Skin of body (tissue), 3 donors: ENCODE measurements at places on chromosomes 12 and 14. TPM values are rescaled to one million over a fixed set of nuclear protein-coding genes. Genes with fewer than 3 reads are reported as not detected.

OR4N2 gene
- not detected for total RNA-seq

KRT82 gene
- 15.8 TPM for total RNA-seq

LMBR1L gene
- 39.7 TPM for total RNA-seq

KCNA5 gene
- total RNA-seq, result 1.7 TPM

- no peak for DNase-seq
These were observed 697 bp downstream of the ATP6V0A2 start for GRCh38 chr12:123712780-123713319.

GRCh38 chr14:69693801-69694729 lies 72.9 kb upstream of the SRSF5 start:
- no peak for DNase-seq

- DNase-seq, result no peak
These were observed 35.4 kb upstream of the TMEM179 start for GRCh38 chr14:104639885-104640548.

GRCh38 chr14:64421166-64421565 lies 33.0 kb downstream of the MTHFD1 start:
- no peak for DNase-seq

- no peak for DNase-seq
These were observed 53.0 kb downstream of the IFNG-AS1 start for GRCh38 chr12:68042212-68042699.

GRCh38 chr12:26231921-26232320 lies 36.5 kb downstream of the SSPN start:
- peak; percentile 42 for DNase-seq

DNA sequence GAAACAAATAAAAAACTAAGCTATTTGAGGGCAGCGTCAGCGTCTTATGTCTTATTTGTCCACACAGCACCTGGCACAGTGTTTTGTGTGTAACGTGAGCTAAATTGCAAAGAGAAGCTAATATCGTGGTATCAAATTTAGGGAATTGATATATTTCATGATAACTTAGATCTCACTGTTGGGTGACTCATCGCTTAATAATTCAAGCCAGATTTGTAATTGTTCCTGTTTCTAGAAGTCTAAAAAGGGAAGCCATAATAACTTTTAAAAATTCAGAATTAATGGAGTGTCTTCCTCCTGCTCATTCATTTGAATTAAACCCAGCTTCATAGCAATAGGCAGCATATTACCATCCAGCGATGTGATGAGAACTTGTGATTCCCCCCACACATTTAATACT lies 214.7 kb downstream of the PDZRN4 start:
- DNase-seq, result no peak

DNA sequence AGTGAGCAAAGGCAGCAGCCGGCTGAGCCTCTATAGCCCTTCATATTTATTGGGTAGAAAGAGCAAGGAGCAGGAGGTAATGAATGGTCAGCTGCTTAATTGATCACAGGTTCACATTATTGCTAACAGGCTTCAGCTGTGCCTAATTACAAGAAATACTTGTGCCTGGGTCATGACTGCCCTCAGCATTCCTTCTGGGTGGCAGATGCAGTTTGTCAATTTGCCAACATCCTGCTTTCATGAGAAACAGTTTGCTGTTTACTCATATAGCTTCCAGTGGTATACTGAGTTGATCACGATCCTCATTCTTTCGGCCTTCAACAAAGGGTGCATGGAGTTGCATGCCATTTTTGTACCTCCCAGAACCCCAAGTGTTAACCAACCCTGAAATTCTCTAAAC lies 81.0 kb upstream of the PLEKHG7 start:
- DNase-seq, result no peak

- DNase-seq, result no peak
These were observed 44.1 kb downstream of the TSPAN11 start for GRCh38 chr12:30970559-30971197.

DNA sequence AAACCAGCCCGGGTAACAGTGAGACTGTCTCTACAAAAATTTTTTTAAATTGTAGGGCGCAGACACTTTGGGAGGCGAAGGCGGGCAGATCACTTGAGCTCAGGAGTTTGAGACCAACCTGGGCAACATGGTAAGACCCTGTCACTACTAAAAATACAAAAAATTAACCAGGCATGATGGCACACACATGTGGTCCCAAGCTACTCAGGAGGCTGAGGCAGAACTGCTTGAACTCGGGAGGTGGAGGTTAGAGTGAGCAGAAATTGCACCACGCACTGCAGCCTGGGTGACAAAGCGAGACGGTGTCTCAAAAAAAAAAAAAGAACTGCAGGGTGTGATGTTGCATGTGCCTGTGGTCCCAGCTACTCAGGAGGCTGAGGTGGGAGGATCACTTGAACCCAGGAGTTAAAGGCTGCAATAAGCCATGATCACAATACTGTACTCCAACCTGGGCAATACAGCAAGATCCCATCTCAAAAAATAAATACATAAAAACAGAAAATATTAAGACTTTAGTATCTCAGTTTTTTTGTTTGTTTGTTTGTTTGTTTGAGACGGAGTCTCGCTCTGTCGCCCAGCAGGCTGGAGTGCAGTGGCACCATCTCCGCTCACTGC lies 16.9 kb downstream of the ATXN2 start:
- DNase-seq, result no peak

GRCh38 chr12:121926874-121927706 lies 8.7 kb downstream of the CFAP251 start:
- no peak for DNase-seq

GRCh38 chr14:62304257-62304656 lies 542.0 kb downstream of the SNAPC1 start:
- DNase-seq, result no peak

DNA sequence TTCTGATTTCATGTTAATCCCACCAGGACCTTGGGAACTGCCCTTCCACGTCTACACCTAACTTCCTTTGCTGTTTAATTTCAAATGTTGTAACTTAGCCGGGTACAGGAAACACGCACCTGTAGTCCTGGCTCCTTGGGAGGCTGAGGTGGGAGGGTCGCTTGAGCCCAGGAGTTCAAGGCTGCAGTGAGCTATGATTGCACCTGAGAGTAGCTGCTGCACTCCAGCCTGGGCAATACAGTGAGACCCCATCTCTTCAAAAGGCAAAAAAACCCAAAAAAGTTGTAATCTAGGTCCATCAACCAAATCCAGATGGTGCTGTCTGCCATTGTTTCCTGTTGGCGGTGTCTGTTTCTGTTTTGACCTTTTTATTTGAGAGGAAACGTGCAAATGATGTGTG lies 14.5 kb downstream of the BCL7A start:
- no peak for DNase-seq

DNA sequence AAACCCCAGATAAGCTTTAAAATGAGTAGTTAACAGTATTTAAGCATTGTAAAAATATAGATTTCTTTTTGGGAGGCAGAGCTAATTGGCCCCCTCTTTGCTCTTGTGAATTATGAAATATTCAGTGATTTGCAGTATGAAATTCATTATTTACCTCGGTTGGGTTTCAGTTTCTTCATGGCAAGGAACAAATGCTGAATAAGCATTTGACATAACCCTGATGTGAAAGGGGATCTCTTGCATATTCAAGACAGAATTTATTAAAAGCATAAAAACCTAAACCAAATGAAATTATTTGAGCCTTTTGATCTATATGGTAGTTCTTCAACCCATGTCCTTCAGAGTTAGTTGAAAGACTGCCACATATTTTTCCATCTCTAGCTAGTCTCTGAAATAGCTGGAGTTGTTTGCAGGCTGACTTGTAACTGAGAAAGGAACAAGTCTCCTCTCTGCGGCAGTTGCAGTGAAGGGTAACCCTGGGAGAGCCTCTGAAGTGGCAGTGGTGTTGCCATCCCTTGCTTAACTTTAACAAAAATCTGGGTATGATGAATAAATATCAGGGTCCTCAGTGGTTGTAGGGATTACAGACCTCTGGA lies 690 bp downstream of the AKAP6 start:
- DNase-seq, result no peak

DNA sequence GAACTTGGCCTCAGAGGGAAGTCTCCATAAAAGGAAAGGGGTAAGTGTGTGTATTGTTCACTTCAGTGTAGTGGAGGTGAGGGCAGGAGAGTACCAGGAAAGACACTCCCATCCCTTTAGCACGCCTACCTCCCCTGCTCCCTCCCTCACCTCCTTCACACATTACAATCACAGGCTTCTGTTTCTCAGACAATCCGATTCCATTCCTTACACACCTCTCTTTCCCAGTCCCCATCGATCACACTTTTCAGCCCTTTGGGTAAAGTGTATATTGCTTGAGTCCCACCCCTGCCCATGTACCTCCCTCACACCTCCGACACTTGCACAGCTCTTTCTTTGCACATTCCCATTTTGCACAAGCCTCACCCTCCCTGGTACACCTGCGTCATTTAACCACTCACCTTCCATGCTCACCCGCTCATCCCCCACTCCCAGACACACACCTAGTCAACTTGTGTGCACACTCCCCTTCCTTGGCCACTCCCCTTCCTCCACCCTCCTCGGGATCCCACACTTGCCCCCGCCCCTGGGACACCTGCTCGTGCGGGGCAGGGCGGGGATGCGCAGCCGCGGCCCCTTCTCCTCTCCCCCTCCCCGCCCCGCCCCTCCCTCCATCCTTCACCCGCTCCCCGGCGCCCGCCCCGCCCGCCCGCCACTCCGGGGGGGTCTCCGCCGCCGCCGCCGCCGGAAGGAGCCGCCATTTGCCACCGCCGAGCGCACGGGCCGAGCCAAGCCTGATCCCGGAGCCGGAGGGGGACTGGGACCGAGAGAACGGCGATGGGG lies at the start of gene MARCHF9:
MARCHF9 (plus strand) TSS at position 693 of the 783 bp plus-strand sequence. CDS start 426 bp downstream, outside the sequence.
- DNase-seq, result no peak

GRCh38 chr14:37023875-37024565 lies 148.4 kb downstream of the SLC25A21 start:
- no peak for DNase-seq

- no peak for DNase-seq
These were observed 32.6 kb downstream of the EGLN3 start for GRCh38 chr14:33918256-33918655.

DNA sequence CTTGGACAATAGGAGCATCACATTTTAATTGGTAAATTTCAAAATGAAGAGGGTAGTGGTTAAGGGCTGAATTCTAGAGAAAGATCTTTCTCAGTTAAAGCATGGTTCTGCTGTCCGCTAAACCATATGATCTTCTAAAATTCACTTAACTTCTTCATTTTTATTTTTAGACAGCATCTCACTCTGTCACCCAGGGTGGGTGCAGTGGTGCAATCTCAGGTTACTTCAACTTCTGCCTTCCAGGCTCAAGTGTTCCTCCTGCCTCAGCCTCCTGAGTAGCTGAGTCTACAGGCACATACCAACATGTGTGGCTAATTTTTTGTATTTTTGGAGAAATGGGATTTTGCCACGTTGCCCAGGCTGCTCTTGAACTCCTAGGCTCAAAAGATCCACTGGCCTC lies 226.7 kb upstream of the ABCD2 start:
- DNase-seq, result no peak

GRCh38 chr14:62189698-62190097 lies 427.5 kb downstream of the SNAPC1 start:
- no peak for DNase-seq

- no peak for DNase-seq
These were observed 103.1 kb downstream of the HELB start for GRCh38 chr12:66405395-66405794.

GRCh38 chr12:106149096-106149784 lies 10.5 kb upstream of the NUAK1 start:
- no peak for DNase-seq

GRCh38 chr12:52228931-52229330 lies 4.1 kb upstream of the KRT7 start:
- DNase-seq, result no peak

GRCh38 chr12:114209861-114210260 lies 196.1 kb downstream of the TBX5 start:
- DNase-seq, result no peak

GRCh38 chr12:77954206-77954555 lies 123.5 kb downstream of the NAV3 start:
- DNase-seq, result no peak

DNA sequence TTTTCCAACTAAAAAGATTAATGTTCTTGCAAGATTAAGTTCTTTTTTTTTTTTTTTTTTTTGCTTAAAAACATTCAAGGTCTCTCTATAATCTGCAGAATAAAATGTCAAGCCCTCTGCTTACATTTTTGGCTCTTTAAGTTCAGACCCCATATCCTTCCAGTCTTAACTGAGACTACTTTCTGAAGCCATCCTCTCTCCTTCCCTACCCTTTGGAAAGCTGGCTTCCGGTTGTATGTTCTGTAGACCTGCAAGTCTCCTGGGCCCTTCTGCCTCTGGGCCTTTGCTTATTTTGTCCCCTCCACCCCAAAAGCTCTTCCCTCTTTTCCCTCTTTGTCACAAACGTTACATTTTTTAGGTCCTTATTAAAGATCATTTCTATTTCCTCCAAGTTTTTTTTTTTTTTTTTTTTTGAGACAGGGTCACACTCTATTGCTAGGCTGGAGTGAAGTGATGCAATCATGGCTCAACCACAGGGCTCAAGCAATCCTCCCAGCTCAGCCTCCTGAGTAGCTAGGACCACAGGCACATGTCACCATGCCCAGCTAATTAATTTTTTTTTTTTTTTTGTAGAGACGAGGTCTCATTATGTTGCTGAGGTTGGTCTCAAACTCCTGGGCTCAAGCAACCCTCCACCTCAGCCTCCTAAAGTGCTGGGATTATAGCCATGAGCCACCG lies 46.5 kb downstream of the PTPRB start:
- no peak for DNase-seq

GRCh38 chr12:3694673-3695072 lies 58.2 kb downstream of the CRACR2A start:
- DNase-seq, result no peak

- no peak for DNase-seq
These were observed 80.2 kb downstream of the VCPKMT start for GRCh38 chr14:50036211-50036610.

- no peak for DNase-seq
These were observed 342.5 kb downstream of the RMST start for GRCh38 chr12:97805146-97805545.

- no peak for DNase-seq
These were observed 39.5 kb downstream of the DGLUCY start for GRCh38 chr14:91153360-91153759.

DNA sequence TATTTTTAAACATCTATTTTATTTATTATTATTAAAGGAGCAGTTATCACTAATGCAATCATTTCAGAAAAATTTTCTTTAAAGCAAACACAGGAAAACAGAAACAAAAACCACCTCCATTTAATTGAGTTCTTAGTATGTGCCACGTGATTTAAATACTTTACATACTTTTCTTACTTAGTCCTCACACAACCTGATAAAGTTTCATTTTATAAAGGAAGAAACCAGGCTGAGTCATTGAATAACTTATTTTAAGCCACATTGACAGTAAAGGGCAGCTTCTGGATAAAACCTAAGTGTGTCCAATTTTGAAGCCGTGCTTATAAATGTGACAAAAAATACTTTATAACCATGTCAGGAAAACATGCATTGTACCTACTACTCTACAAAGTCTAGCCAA lies 57.1 kb upstream of the PCED1B start:
- no peak for DNase-seq

DNA sequence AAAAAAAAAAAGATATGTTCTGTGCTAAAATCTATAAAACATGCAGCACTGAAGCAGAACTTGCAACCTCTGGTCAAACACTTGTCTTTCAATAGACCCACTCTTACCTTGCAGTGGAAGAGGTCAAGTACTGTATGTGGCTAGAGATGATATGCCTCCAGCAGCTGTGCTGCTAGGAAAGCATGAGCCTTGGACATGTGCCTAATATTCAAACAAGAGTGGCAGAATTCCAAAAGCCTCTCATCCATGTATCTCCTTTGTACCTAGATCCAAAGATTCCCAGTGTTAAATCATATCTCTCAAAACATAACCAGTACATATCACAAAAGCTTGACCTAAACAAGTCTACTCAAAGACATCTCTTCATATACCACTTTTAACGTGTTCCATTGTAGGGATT lies 105.0 kb upstream of the CPNE8 start:
- no peak for DNase-seq
